CD4-positive, alpha-beta T cell treated with Interleukin-2 at 100 ng/mL for 4 hours (primary cell): ENCODE measurements at places on chromosomes 6 and 20.
A peak's percentile ranks its signal among the peaks of the same experiment; 100 is the strongest.

GRCh38 chr6:3696525-3697088, 54.9 kb downstream of the PXDC1 start:
- no peak for DNase-seq

DNA sequence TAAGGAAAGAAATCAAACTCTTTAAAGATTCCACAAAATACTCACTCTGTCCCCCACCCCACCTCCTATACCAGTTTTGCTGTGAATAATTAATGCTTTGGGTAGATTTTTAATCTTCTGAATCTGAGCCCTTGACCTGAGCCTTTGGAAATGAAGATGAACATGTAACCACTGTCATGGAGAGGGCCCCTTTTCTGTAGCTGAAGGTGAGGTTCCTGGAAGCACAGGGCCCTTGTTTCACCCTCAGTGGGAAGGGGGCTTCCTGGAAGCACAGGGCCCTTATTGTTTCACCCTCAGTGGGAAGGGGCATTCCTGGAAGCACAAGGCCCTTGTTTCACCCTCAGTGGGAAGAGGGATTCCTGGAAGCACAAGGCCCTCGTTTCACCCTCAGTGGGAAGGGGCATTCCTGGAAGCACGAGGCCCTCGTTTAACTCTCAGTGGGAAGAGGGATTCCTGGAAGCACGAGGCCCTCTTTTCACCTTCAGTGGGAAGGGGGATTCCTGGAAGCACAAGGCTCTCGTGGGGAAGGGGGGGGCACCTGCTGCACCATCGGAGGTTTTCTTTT, 75.7 kb downstream of the DACT2 start:
- no peak for DNase-seq

GRCh38 chr6:77825204-77825603, 172.4 kb downstream of the MEI4 start:
- DNase-seq: no peak

DNA sequence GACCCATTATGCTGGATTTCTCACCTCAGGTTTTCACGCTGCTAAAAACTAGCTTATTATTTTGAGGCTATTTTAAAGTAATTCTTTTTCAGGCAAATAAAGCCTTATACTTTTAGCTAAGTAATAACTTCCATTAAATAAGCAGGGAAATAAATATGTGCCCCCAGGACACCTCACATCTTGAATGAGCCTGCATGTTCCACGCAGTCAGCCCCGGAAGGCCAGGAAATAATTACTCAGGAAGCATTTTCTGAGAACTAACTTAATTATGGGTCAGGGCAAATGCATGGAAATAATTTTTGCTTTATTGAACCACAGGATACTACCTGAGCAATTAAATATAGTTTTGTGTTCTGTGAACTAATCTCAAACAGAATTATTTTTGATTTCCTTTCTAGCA, 41.1 kb downstream of the STX7 start:
- DNase-seq: no peak

DNA sequence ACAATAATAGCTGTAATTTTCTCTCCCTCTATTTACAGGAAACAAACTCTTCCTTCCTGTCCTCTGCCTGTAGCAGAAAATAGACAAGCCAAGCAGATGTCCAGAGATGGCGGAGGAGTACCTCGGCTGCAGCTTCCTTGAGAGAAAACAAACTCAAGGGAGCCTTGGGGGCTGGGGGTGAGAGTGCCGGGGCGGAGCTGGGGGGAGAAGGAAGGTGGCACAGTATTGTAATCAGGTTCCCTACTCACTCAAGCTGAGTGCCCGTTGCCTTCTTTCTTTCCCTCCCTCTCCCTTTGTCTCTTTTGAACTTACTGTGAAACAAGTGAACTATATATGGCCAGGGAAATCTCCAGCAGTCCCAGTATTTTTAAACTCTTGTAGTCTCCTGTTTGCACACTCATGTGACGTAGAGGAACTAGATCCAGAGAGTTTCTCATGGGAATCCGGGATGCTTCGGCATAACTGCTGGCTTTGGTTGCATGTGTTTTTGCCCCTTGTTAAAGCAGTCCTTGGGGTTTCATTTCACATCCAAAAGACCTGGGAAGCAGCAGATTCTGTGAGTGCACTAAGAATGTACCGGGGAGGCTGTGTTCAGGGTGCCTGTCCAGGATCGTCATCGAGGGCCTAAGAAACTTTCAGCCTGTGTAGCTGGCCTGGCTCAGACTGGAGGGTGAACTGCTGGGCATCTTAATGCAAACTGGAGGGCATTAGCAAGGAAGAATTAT, 44.6 kb upstream of the HDDC2 start:
- DNase-seq: no peak

DNA sequence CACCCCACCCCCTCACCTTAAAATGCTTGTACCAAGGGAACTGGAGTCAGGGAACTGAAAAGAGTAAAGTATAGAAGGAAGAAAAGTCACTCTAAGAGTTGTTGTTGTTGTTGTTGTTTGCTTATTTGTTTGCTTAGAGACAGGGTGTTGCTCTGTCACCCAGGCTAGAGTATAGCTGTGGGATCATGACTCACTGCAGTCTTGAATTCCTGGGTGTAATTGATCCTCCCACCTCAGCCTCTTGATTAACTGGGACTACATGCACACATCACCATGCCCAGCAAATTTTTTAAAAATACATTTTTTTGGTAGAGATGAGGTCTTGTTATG, 681.6 kb upstream of the GJE1 start:
- DNase-seq: no peak

DNA sequence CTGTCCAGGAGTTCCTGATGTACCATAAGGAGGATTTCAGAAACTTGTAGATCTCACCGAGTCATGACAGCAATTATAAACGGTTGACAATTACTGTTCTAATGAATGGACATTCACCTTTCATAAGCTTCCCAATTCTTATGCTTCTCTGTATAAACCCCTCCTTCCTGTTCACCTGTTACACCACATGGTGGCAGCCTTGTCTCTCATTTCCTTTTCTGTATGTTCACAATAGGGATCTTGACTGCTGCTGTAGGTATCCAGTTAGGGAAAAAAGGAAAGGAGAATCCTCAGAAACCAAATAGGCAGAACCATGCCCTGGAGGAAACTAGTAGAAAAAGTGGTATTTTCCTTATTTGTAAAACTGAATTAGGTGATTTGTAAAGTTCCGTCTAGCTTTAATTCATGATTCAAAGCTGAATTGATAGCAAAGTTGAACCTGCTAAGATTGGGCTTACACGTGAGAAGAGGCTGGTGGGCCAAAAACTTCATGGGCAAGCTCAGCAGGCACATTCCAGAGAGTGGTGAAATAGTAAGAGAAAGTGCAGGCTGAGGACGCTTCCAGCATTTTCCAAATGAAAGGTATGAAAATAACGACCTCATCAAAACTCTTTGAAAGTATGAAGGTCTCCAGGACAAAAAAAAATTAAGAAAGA, 29.0 kb upstream of the TBPL1 start:
- DNase-seq: peak; percentile 71
